Activated T-cell treated with anti-CD3 and anti-CD28 coated beads, Interleukin-2, amount 50 U/mL, for 4 hours (primary cell): ENCODE measurements at places on chromosomes 7 and 10. TPM values are rescaled to one million over a fixed set of nuclear protein-coding genes. Genes with fewer than 3 reads are reported as not detected.

DNA sequence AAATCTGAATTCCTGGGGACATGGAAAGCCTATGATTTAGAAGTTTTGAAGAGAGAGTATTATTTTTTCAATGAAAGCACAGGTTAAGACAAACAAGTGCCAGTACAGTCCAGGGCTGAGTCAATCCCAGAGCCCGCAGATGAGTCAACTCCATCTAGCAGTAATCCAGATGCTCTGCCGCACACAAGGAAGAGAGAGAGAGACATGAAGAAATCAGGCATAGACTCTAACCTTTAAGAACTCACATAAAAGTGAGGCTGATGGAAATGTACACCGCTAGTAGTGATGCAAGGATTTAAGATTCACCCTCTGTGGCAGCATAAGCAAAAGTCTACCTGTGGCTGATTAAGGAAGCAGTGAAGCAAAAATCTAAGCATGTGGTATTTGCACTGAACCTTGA is 651.5 kb downstream of the TNS3 start:
- DNase-seq: no peak

CALML3 gene
- not detected for total RNA-seq

- no peak for DNase-seq
These were observed 83.1 kb upstream of the STEAP1B start for GRCh38 chr7:22582863-22583622.

DNA sequence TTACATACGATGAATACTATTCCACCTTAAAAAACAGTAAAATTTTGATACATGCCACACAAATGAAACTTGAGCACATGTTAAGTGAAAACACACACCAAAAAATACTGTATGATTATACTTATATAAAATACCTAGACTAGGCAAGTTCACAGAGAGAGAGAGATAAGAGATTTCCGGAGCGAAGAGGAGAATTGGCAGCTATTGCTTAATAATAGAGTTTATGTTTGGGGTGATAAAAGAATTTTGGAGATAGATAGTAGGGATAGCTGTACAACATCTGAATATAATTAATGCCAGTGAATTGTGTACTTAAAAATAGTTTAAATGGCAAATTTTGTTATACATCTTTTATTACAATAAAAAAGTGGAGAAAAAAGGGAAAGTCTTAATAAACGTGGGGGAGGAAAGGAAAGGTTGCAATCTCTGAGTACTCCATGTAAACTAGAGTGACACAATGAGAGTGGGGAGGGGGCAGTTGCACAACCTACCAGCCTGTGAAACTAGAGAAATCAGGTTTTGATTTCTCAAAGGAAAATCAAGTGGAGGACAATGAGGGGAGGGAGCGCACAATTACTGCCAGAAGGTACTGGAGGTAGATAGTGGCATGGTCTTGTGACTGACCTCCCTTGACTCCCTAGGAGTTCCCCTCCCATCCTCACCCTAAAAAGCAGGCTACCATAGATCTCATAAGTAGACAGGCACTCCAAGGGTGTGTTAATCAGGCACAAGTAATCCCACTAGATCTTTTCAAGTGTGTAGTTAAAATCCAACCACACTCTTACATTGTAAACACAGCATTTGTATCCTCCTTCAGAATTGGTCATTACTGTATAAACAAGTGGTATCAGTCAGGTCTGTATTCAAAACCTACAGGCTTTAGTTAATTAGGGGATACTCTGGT is 31.6 kb upstream of the ANK3 start:
- DNase-seq: no peak

LRRD1 gene
- total RNA-seq: not detected
